ENCODE measurements at places on chromosomes 7 and 10.

DNA sequence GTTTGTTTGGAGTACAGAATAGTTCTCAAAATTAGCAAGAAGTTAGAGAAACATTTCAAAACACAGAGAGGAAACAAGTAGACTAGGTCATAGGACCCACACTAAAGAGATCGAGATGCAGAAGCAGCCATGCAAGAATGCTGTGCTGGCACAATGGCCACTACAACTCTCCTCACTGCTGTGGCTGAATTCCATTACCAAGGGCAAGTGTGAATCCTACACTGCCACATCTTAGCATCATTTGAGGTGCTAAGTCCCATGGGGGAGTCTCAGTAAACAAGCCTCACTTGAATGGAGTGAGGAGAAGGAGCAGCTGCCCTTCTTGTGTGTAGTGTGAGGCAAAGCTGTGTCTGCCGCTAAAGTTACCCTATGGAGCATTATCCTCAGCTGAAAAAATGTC, 56.7 kb downstream of the PCLO start:
- no peak for DNase-seq

DNA sequence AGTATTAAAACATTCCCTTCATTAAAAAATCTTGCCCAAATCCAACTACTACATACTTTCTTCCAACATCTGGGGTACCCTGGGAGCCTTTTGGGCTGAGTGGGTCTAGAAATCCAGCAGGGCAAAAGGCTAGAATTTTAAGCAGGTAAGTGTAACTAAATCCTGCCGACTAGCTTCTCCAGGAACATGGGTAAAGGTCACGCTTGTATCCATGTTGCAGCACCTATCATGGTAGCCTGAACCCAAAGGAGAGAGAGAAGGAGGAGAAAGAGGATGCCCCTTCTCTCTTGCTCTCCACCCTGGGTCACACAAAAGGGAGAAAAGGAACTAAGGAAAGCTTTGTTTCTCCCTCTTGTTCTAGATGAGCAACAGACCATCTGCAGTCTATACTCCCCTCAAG, 53.3 kb downstream of the ZNF680 start:
- DNase-seq, result no peak

GRCh38 chr7:90713628-90714027, 117.5 kb downstream of the CDK14 start:
- no peak for DNase-seq

GRCh38 chr10:69703766-69704630, 74.0 kb downstream of the FAM241B start:
- DNase-seq, result no peak

- DNase-seq, result no peak
Observed at GRCh38 chr7:6639627-6640026, 2.5 kb downstream of the ZNF316 start.

DNA sequence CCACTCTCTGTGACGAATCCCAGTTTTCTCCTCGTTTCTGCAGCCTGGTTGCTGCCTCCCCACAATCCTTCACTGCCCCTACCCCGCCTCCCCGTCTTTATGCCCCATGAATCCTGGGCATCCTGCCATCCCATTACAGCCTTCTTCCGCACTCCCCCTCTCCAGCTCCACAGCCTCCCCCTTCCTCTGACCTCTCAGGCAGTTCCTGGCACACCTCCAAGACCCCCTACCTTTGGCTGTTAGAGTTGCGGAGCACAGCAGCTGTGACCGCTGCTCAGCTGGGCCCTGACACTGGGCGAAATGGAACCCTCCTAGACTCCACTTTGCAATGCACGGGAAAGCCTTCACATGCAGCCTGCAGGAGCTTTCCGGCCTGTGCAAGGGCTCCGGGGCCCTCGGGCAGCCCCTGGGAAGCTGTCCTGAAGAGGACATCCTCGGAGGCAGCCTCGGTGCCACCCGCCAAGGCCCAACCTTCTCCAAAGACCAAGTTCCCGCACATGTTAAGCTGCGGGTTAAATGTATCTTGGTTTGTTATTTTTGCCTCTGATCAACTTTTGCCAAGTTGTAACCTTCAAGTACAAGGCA, 400.7 kb upstream of the MKI67 start:
- DNase-seq, result no peak

GRCh38 chr7:25482631-25483030, 254.3 kb upstream of the NPVF start:
- no peak for DNase-seq

DNA sequence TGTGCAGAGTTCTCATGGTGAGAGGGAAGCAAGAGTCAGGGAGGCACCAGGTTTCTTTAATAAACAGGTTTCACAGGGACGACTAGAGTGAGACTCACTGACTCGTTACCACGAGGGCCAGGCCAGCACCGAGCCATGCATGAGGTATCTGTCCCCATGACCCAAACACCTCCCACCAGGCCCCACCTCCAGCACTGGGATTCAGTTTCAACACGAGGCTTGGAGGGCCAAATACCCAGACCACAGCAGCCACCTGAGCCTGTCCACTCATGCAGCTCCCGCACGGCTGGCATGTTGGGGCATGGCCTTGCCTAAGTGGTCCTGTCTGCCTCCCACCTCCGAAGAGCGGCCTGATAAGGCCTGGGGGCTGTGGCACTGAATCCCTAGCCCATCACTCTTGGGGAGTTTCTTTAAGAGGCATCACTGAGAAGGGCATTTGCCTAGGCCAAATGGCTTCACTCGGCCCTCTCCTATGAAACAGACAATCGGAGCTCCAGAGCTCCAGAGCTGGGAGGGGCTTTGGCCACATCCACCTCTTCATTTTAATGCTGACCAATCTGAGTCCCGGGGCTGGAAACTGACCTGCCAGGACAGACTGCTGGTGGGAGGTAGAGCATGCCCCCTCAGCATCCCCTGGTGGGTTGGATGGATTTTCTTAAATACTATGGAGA, 157.8 kb downstream of the DNAJB6 start:
- DNase-seq, result no peak

DNA sequence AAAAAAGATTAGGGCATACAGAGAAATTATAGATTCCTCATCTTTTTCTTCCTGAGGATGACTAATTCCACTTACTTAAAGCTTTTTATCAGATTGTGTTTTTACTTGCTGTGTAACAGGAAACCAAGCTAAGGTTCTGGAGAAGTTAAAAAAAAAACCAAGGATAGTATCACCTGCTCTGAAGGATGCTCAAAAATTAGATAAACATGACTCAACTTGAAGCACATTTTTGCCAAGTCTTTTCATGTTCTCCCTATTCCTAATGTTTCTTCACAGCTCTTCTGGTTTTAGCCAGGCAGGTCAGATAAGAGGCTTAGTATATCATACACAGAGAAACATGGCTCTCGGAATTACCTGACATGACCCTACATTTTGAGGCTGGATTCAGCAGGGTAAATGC, 90.3 kb downstream of the CPEB3 start:
- DNase-seq, result no peak

DNA sequence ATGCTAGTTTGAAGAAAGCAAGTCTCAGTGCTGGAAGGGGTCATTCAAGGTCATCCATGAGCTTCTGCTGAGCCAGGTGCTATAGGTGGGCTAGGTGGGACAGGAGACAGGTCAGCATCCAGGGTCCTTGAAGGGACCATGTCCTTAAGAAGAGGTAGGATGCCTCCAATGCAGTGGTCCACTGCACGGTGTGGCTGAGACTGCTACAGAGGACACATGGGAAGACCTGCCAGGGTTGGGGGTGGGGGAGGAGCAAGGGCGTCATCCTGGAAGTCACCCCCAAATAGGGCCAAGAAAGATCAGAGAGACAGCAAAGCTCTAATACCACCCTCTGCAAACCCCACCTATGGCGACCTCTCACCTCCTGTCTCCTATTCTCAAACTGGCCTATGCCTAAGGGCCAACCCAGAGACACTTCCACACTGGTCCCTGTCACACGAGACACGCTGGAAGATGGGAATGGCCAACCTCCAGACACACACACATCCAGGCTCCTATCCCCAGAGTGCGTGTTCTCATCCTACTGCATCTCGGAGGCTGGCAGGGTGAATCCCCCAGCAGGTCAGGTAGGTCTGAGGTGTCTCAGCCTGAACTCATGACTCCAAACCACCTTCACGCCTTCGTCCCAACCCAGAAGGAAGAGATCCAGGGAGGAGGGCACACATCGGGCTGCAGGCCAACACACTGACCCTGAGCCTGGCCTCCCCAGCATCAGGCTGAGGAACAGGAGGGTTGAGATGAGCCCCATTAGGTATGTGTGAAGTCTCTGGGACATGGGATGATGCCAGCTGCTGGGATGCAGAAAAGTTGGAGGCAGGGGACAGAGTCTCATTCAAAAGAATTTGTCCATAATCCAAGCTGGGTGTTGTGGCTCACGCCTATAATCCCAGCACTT, 5.6 kb upstream of the PPP1R35 start:
- DNase-seq, result no peak

GRCh38 chr7:620056-620455, 100.4 kb upstream of the PDGFA start:
- DNase-seq, result no peak

DNA sequence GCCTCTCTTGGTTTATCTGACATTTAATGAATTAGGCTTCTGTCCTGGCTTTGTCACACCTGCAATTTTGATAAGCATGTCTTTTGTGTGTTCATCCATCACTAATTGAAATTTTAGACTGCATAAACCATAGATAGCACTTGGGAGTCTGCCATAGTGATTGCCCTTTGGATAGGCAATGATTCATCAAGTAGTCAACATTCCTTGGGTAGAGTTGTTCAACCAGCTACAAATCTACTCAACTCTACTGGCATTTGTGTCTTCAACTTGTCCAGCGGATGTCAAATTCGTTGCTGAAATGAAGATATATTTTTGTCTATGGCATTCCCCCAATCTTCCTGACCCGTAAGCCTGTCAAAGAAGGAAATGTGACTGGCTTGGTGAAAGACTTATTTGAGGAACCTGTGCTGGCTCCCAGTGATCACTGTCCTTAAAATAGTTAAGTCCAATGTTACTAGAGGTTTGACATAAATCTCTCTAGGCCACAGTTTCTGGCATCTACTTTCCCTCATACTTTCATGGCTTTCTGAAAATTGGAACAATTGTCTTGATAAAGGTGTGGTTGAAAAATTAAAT, 33.7 kb upstream of the CREB5 start:
- no peak for DNase-seq

- DNase-seq, result no peak
Observed at GRCh38 chr7:26284477-26284876, 7.2 kb upstream of the SNX10 start.

- DNase-seq, result peak; percentile 88
Observed at GRCh38 chr7:148983200-148984146, 44.8 kb downstream of the PDIA4 start.

DNA sequence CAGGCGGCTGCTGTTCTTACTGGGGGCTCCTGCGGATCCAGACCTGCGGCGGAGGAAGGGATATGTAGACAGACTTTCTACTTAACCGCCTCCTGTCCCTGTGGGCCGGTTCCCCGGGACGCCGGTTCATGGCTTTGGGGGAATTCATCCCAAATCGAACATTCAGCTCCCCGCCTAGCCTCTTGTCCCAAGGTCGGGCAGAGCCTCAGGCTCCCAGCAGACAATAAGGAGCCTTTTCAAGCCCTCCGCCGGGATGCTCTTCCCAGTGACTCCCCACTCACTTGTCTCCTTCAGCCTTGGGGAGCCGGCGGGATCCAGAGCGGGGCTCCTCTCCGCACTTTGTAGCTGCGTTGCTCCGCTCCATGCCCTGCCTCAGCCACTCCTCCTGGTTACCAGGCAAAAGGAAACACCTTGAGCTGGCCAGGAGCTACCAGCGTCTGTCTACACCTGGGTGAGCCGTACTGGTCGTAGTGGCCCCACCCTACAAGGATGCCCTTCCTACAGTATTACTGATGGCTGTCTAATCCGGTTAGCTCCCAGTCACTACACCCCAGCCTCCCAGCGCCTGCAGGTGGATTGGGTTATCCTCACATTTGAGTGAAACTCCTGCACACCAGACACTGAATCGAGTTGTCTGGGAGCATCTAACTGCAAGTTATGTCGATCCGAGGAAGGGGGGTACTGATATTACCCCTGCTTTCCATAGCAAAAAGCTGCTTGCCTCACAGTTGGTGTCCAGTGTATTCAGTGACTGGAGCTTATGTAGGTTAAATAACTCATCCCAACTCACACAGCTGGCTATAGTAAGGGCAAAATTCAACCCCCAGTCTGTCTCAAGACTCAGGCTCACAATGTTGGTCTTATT, at the start of gene C10orf95:
C10orf95 (minus strand) TSS at position 439 of the 865 bp plus-strand sequence. CDS start 450 bp downstream, outside the sequence.
- no peak for DNase-seq

DNA sequence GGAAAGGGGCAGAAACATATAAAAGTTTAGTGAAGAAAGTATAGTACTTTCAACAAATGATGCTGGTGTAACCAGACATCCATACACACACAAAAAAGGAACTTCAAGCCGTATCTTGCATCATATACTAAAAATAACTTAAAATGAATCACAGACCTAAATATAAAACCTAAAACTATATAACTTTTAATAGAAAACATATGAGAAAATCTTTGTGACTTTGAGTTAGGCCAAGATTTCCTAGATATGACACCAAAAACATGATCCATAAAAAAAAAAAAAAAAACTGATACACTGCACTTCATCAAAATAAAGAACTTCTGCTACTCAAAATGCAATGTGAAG, 40.9 kb downstream of the NUDCD3 start:
- no peak for DNase-seq

DNA sequence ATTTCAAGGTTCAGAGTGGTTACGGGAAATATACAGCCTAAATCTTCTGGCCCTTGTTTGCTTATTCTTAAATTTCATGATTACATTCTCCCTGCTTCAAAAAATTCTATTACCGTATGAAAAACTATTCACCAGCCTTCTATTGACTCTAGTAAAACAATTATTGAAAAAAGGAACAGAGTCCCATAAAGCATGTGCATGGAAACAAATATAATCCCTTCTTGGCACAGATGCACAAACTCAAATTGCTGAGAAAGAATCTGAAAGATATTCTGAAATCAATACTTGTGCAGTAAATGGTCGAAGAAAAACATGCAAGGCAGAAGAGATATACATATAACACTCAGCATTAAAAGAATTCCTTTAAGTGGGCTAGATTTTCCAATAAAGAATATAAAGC, 83.6 kb downstream of the LRRN3 start:
- no peak for DNase-seq

DNA sequence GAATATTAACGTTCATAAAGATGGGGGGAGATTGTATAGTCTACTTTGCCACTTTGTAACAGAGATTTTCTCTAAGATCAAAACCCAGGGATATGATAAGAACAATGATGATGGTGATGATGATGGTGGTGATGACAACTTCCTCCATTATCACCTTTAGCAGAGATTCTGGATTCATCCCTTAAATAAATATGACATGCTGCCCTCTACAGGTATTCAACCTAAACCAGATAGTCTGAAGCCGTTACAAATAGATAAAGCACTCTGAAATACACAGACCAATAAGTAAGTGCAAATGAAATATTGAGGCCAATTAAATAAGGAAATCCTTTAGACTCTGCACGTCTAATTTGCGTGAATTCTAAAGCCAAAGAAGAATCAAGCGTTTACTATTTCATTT, 211.5 kb downstream of the CREB5 start:
- DNase-seq, result no peak

DNA sequence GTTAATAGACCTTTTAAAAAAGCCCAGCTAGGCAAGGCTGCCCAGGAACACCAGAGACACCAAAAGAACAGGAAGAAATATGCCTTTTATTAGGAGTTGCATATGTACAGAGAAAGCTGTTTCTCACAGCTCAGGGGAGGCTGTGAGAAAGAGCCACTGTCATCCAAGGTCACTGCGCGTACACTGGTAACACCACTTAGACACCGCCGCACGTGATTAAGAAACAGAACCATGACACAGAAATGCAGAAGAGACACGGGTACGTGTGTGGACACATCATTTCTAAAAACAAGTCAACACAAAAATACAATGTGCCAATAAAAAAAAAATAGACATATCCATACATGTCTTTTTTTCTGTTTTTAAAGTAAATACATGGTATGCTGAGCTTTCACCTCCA, 705.6 kb downstream of the PARD3 start:
- no peak for DNase-seq

- DNase-seq, result no peak
Observed at GRCh38 chr7:79272938-79273337, 180.5 kb downstream of the MAGI2 start.

Measured in CD4-positive, alpha-beta T cell treated with Interleukin-4 for 1 hour (primary cell).